ENCODE measurements at places on chromosomes 12 and 14.

DNA sequence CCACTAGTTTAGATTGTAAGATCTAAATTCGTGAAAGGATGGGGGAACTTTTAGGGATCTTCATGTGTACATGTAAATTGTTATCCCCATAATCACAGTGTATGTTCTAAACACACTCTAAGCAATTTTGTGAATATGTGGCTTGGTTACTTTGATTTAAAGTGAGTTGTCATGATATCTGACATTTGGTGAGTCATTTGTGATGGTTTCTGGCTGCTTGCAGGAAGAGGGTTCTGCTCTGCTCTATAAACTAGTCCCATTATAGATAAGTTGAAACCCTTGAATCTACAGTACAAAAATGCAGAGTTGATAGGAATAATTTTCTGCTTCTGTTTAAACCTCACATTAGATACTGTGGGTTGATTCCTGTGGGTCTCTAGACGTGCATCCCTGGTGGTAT, 14.8 kb downstream of the GUCY2C start:
- DNase-seq: no peak

GRCh38 chr14:52042371-52043289, 26.2 kb downstream of the NID2 start:
- peak; percentile 85 for DNase-seq

- no peak for DNase-seq
Observed at GRCh38 chr14:34368115-34368970, 93.7 kb downstream of the SPTSSA start.

GRCh38 chr12:131084341-131085011, 130.8 kb downstream of the ADGRD1 start:
- DNase-seq: no peak

GRCh38 chr12:128951448-128951847, 98.2 kb downstream of the GLT1D1 start:
- no peak for DNase-seq

- DNase-seq: no peak
Observed at GRCh38 chr12:116133149-116133548, 144.3 kb downstream of the MED13L start.

DNA sequence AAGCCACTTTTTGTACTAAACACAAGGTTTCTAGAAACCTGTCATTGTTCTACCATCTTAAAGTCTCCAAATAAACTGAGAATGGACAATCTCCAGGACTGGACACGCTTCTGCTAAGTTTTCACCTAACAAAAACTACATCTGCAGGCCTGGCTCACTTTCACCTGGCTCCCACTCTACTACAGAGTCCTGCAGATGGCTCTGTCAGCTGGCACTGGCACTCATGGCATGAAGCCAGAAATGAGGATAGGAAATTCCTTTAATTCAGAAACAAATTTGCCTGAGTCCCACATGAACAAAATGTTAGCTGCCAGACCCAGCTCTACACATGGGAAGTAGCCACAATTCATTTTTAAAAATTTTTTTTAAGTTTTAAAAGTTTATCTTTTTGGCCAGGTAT, 42.1 kb downstream of the STXBP6 start:
- DNase-seq: peak; percentile 87

- DNase-seq: no peak
Observed at GRCh38 chr12:22355011-22355580, 20.6 kb upstream of the ST8SIA1 start.

GRCh38 chr12:91213-91612, 24.6 kb downstream of the IQSEC3 start:
- DNase-seq: no peak

DNA sequence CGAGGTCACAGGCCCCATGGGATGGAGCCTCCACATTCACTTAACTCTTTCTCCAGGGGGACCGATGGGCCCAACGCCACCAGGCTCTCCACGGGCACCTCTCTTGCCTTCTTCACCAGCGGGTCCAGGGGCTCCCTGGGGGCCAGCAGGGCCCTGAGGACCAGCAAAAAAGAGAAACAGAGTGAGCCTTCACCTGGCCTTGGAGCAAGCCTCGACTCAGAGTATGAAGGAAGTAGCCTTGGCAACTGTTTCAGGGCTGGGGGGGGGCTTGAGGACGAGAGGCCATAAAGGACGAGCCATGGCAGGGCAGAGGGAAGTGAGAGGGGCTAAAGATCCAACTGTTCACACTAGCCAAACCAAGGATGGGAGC, 18.0 kb downstream of the COL2A1 start:
- DNase-seq: no peak

GRCh38 chr12:121590476-121591143, 9.8 kb upstream of the KDM2B start:
- DNase-seq: no peak

- DNase-seq: no peak
Observed at GRCh38 chr14:72906879-72907278, 13.0 kb upstream of the DPF3 start.

- peak; percentile 67 for DNase-seq
Observed at GRCh38 chr12:31118347-31119191, 44.9 kb downstream of the DDX11 start.

- DNase-seq: no peak
Observed at GRCh38 chr12:74319886-74320285, 217.7 kb upstream of the ATXN7L3B start.

GRCh38 chr12:108484431-108484830, 30.6 kb upstream of the FICD start:
- no peak for DNase-seq

GRCh38 chr12:91163116-91163515, 19.5 kb downstream of the DCN start:
- DNase-seq: no peak

GRCh38 chr12:3142386-3142785, 65.2 kb downstream of the TSPAN9 start:
- DNase-seq: no peak

DNA sequence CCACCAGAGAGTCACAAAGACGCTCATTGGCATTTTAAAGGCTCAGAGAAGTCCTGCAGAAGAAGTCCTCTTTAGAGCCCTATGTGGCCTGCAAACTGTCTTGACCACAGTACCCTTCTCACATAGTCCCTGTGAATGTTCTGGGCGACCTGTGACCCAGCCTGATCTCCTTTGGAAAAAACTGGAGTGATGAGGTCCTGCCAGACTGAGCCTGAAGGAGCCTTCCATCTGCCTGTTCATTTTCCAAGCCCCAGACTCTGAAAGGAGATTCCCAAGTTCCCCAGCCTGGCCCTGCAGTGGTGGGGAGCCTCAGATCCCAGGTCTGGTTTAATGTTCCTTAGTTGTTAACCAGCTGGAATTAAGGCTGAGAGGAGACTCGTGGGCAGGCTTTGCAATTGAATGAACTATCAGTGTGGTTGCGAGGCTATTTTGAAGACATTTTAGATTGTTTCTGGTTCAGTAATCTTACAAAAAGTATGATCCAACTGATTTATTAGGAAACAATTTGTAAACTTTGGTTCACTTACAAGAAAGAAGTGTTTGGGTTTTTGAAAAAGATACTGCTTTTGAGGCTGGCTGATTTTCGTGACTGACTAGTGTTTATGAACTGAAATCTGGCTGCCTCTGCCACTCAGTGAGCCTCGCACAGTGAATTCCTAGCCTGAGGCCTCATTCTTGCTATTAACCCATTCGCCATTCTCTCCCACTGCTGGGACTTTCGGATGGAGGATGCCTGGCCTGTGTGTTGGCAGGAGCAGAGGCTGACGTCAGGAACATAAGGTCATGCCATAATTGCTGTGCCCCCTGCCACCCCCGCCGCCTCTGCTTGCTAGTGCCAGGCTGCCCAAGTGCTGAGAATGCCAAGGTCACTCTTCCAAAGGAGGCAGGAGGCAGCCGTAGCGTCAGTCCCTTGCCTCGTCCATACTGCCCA, 249.0 kb downstream of the CACNA1C start:
- DNase-seq: peak; percentile 37

DNA sequence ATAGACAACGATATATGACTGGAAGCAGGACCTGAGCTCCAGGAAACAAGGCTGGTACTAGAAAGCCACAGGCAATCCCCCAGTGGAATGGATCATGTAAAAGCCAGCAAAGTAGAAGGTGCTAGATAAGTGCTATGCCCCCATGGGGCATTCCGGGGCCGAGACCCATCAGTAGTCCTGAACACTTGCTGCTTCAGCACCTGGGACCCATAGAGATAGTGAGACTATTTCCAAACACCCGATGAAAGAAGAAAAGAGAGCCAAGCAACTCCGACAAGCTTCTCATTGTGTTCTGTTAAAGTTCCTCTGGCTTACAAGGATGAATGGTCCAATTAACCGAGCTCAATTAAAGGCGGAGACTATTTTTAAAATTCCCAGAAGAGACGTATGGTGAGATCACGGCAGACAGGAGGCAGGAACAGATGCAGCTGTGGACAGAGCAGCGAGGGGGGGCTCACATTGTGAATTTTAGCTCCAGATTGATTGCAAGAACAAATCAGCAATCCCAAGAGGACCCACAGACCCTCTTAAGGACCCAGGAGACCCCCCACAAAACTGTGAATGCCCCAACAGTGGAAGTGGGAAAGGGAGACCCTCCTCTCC, 142.5 kb upstream of the OVCH1 start:
- DNase-seq: no peak

- no peak for DNase-seq
Observed at GRCh38 chr14:61491224-61491623, 169.8 kb downstream of the PRKCH start.

GRCh38 chr14:58739674-58740073, 101.9 kb downstream of the DACT1 start:
- DNase-seq: no peak

GRCh38 chr12:116955382-116956021, 44.8 kb downstream of the FBXW8 start:
- DNase-seq: no peak

DNA sequence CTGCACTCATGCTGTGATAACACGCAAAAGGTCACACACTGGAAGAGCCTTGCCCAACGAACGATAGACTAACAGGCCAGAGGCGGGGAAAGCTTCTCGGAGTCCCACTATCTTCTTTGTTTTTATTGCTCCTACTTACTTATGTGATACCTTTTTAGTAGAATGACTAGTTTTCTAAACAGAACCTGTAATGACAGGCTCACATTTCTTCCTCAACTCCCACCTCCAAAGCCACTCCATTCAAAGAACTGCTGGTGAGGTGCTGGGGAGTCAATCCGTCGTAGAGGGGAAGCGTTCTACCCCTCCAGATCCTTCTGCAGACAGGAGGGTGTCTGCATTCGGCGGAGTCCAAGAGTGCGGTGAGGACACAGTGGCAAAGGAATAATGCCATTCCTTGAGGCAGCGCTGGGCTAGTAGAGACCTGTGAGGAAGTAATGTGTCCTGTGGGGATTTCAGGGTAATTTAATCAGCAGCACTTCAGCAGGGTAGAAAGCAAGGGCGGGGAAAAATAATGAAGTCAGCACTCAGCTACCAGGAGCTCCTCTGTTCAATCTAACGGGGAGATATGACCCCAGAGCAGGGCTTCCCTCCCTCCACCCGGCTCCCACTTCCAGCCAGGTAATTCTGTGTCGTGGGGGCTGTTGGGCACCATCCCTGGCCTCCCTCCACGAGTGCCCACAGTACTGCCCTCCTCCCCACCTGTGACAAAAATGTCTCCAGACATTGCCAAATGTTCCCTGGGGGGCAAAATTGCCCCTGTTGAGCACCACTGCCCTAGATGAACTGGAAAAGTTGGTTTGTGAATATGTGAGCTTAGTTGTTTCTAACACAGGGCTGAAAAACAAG, 25.2 kb downstream of the SPRING1 start:
- DNase-seq: no peak

DNA sequence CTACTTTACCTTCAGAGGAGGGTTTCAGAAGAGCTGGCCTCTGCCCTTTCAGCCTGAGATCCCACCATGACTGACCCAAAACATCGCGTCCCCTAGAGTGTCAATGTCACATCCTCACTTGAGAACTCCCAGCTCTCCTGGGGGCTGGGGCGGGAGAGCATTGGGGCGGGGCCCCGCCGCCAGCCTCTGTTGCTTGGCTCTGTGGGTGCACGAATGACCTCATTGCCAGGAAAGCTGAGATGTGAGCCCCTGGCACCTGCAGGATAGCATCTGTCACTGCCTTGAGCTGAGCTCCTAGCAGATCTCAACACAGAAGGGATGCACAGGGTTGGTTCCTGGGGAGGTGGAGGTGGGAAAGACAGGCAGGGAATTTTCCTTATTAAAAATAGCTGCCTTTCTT, 20.6 kb upstream of the MYL2 start:
- no peak for DNase-seq

DNA sequence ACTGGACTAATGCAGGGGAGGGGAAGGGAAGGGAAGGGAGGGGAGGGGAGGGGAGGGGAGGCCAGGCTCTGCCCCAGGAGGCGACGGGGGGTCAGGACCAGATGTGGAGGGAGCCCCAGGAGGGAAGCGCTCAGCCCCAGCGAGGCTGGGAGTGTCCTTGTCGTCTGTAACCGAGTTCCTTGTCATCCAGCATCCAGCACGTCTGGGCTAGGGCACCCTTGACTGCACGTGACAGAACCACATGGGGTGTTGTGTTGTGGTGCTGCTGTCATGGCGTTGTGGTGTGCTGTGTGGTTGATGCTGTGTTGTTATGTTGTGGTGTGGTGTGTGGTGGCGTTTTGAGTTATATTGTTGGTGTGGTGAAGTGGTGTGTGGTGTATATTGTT, 28.4 kb upstream of the SFSWAP start:
- DNase-seq: no peak

GRCh38 chr12:107411792-107412535, 273.6 kb upstream of the PWP1 start:
- DNase-seq: no peak

DNA sequence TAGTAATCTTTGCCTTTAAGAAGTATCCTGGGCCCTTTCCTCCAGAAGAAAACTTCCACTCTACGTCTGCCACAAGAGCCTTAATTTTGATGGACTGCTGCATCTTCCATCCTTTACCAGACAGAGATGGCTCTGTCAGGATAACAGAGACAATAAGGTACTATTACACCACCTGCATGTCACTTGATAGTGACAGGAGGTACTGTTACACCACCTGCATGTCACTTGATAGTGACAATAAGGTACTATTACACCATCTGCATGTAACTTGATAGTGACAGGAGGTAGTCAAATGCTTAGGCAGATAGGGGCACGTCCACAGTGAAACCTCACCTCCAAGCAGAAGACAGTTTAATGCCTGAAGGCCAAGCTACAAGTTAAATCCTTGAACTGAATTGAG, 13.9 kb downstream of the OR6C74 start:
- DNase-seq: no peak
